NCI-H1092 treated with DMSO at 0.1 percent for 48 hours (cell line): ENCODE measurements at places on chromosomes 2 and 18.

DNA sequence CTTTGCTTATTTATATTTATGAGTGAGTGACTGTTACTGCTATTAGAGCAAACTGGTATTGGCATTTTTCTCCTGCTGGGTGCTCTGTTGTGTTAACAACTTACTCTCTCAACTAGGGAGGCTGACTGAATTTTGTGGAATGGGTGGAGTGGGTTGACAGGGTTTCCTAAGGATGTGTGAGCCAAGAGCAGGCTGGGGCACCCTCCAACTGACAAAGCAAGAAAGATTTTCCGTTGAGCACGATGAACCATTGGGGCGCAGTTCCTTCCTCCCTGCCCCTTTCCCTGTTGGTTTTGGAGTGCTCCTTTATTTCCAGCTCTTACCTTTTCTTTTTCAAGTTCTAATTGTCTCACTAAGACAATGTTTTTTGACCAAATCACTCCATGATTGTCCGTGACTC lies 20.3 kb downstream of the SEH1L start:
- no peak for DNase-seq

DNA sequence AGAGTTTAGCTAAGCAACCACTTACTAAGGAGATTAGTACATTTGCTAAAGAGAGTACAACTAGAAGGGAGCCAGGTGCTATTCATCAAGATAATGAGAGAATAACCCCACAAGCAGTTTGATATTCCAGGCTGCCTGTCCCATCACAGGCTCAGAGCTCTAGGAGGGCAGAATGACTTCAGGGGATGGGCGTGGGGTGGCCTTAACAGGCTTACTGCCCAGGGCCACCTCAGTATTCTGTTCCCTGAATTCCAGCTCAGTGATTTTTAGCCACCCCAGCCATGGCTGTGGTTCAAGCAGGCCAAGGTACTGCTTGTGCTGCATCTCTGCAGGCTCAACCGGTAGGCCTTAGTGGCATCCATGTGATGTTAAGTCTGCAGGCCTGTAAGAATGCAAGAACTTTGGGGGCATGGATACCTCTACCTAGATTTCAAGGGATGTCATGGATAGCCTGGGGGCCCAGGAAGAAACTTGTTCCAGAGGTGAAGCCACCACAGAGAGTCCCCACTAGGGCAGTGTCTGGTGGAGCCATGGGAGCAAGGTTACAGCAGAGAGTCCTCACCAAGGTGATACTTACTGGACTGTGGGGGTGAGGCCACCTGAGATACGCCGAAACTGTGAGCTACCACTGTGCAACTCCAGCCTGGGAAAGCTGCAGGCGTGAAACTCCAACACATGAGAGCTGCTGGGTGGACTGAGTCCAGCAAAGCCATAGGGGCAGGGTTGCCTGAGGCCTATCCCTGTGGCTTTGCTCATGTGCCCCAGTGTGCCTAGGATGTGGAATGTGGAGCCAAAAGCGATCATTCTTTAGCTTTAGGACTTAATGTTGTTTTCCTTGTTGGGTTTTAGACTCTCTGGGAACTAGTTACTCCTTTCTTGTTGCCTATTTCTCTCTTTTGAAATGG lies 107.7 kb downstream of the EHBP1 start:
- DNase-seq, result no peak

DNA sequence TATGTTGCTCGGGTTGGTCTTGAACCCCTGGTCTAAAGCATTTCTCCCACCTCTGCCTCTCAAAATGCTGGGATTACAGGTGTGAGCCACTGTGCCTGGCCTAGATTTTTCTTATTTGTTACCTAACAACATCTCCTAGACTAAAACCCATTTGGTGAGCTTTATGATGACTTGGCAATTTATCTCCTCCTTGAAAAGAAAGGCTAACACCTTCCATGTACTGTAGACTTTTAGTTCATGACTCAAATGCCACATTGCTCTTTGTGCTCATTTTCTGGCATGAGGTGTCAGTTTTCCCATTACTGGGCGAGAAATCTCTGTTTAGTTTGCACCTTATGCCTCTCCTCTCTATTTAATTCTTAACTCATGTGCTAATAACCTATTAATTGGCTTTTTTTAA lies 12.3 kb upstream of the SERPINB5 start:
- no peak for DNase-seq

DNA sequence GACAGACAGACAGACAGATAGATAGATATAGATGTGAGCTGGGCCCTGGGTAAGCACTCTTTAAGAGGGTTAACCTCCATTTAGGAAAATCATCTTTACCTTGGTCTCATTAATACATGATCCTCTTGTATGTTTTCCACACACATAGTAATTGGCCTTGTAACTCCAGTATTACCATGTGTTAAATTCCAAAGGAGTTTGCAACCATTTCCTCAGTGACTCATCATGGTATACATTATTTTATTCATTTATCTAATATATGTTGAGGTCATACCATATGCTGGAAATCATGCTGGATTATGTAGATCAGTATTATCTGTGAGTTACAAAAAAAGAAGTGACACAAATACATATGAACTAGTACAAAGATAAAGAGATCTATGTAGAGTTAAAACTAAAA lies 504.3 kb downstream of the DCC start:
- DNase-seq, result no peak

DNA sequence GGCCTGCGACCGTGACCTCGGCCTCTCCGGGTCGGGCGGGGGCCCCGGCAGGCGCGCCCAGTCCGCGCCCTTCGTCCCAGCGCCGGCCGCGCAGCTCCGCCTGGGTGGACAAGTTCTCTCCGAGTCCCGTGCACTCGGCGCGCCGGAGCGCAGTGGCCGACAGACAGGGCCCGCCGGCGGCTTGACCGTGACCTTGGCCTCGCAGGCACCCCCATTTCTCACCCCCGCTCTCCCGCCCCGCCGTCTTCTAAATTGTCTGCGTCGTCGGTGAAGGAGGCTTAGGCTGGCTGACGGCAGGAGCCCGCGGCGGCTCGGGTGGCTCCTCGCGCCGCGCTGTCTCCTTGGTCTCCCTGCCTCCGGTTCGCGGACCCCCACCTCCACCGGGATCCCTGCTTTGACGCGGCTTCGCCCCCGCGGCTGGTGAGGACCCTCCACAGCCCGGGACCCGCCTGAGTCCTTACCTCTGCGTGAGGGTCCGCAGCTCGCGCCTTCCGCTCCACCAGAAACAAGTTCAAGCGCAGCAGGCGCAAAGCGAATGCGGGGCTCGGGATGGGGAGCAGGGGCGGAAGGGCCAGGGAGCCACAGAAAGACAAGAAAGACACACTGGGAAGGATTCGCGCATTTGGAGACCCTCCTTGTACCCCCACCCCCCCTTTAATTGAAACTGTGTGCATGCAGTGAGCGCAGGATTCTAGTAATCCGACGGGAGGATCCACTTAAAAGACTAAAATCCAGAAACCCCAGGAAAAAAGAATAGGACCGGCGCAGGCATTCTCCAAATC lies 4.0 kb downstream of the PTGR3 start:
- no peak for DNase-seq
